ENCODE measurements at places on chromosomes 11 and 22. TPM values are rescaled to one million over a fixed set of nuclear protein-coding genes. Genes with fewer than 3 reads are reported as not detected.

Gene TSPAN4
- 177 TPM for total RNA-seq

Gene OR51B5
- 0.47 TPM for total RNA-seq

Gene FAM180B
- not detected for total RNA-seq

Gene CALCA
- 0.35 TPM for total RNA-seq

Gene HIRA
- 22.3 TPM for total RNA-seq
